ENCODE measurements at places on chromosomes 13 and 19.

GRCh38 chr19:40054632-40055031, 1.4 kb downstream of the ZNF780B start:
- no peak for DNase-seq

- DNase-seq: no peak
Measured at GRCh38 chr19:22935151-22935550, 67.8 kb downstream of the ZNF728 start.

- no peak for DNase-seq
Measured at GRCh38 chr13:51236491-51236792, 14.2 kb downstream of the FAM124A start.

GRCh38 chr13:106425661-106426060, 109.8 kb downstream of the EFNB2 start:
- no peak for DNase-seq

DNA sequence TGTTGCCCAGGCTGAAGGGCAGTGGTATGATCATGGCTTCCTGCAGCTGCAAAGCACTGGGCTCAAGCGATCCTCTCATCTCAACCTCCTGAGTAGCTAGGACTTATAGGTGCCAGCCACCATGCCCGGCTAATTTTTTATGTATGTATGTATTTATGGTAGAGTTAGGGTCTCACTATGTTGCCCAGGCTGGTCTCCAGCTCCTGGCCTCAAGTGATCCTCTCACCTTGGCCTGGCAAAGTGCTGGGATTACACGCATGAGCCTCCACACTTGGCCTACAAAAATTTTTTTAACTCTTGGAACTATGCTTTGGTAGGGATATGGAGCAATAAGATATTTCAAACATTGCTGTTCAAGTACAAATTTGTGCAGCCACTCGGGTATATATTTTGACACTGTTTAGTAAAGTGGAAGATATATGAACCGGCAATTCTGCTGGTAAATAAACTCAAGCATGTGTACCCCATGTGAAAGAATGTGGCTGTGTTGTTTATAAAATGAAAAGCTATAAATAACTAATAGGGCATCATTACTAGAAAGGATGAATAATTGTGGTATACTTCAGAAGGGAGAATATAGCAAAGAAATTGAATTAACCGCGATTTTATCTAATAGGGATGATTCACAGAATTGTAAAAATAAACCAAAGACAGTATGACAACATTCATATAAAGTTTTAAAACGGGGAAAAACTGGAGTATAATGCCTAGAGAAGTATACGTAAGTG, 1.1 kb downstream of the ZNF566 start:
- DNase-seq: no peak

DNA sequence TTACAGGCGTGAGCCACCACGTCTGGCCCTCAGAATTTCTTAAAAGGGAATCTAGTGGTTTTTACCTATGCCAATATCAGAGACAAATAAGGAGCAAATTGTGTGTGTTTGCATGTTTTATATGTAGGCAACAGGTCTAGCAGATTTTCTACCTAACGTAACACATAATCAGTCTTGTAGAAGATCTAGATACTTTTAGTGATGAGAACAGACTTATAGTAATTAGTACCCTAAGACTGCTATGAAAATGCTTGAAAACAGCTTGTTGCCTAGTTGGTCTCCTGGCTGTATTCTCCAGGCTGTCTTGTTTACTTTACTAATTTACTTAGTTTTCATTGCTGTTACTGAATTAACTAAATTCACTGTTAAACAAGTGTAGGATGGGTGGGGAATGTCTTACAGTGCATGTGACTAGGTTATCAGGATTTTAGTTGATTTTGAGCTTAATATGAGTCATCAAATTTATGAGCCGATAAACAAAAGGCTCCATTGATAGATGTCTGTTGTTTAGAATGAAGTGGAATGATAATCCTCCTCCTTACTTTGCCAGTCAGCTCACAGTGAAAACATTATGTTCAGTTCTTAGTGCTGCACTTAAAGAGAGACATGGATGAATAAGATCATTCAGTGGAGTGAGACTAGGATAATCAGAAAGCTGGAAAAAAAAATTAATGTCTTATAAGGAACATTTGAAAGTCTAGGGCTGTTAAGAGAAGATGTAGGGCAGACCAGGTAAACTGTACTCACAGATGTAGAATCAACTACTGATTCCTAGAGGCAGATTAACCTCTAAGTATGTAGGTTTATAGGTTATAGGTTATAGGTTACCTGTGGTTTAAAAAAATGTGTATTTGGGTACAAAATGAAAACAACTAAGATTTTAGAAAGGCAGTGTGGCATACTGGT, 22.4 kb downstream of the GTF2F2 start:
- DNase-seq: no peak

- DNase-seq: no peak
Measured at GRCh38 chr19:48962849-48963165, 2.3 kb upstream of the FTL start.

- no peak for DNase-seq
Measured at GRCh38 chr19:49793561-49793840, 19.6 kb downstream of the FUZ start.

DNA sequence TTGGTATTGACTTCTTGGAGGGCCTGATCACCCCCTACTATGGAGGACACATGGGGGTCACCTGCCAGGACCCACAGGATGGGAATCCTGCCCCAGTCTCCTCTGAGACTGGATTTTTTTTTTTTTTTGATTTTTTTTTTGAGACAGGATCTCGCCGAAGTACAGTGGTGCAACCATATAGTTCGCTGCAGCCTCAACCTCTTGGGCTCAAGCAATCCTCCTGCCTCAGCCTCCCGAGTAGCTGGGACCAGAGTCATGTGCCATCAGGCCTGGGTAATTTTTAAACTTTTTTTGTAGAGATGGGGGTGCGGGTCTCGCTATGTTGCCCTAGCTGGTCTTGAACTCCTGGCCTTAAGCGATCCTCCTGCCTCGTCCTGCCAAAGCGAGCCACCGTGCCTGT, 14.2 kb upstream of the ADGRE5 start:
- DNase-seq: no peak

GRCh38 chr19:42151782-42152684, 19.8 kb upstream of the POU2F2 start:
- no peak for DNase-seq

GRCh38 chr19:48372904-48373303, 8.7 kb downstream of the SYNGR4 start:
- no peak for DNase-seq

DNA sequence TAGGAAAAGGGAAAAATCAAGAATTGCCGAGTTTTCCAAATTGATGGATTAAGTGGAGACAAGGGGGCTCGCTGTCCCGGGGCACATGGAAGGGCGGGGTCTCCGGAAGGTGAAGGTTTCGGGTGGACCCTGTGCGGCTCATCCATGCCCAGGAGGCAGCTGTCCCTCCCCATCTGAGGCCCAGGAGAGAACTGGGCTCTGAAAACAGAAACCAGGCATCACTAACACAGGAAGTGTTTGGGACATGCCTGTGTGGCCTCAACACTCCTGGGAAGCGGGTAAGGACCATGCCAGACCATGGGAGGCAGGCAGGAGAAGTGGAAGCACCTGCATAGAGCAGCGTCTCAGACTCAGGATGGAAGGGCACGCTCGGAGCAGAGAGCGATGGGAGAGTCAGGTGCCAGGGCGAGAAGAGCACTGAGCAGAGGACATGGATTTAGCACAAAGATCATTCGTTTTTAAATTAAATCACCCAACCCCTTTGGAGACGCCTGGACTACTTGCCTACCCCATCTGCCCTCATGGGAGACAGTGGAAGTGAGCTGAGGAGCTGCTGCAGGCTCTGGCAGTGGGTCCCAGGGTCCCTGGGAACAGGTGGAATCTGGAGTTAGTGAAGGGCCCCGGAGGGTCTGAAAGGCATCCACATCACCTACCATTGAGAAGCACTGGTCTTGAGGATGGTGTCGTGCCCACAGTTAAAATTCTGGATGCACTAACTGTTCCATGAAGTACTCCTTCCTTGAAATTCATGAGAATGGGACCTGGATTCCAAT, 183.2 kb upstream of the SOX1 start:
- DNase-seq: no peak

- no peak for DNase-seq
Measured at GRCh38 chr13:92355213-92355612, 871.4 kb upstream of the GPC6 start.

DNA sequence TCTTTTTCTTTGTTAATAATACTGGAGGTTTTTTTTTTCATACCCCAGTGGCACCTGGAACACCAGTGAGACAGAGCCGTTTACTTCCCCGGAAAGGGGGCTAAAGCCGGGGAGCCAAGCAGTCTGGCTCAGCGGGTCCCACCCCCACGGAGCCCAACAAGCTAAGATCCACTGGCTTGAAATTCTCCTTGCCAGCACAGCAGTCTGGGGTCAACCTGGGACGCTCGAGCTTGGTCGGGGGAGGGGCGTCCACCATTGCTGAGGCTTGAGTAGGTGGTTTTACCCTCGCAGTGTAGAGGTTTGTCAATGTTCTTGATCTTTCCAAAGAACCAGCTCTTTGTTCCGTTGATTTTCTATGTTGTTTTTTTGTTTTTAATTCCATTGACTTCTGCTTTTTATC, 94.6 kb upstream of the DIAPH3 start:
- no peak for DNase-seq

DNA sequence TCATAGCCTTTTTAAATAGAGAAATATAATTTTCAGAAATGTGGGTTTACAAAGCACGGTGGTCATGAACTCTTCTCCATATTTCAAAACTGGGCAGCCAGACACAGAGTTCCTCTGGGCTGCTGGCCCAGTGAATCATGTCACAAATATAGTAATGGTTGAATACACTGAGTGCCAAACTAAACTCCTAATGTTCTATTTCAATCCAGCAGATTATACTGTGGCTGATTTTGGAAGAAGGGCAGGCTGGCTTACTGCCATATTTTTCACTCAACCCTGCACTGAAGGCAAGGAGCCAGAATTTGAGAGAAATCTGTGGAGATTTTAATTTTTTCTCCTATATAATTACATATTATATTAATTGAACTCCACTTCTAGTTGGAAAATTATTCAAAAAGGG, 17.0 kb upstream of the PRR20A start:
- DNase-seq: no peak

DNA sequence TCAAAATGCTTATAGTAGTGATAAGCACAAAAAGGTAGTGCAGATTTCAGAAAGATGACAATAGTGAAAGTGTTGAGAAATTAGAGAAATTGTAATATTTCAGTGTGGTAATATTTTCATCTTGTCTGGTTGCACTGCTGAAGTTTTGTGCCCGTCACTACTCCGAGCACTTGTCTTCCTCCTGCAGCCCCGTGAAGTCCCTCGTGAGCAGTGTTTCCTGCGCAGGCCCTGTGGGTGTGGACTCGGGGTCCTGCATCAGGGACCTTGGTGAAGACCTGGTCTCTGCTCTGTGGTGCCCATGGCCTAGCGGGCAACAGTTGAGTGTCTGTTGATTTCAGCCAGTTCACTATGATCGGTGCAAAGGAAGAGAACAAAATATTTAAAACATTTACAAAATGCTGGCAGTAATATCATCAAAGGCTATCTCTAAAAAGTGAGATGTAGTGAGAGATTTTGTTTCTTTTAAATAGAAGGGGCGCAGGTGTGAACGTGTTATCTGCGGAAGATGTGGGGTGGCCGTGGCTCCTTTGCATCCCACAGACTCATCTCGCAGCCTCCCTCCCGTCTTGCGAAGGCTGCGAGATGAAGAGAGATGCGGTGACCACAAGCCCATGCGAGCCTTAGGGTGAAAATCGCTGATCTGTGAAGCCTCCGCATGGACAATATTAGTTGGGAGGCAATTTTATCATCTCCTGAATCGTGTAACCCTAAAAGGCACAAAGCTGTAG, 27.7 kb upstream of the DCUN1D2 start:
- no peak for DNase-seq

DNA sequence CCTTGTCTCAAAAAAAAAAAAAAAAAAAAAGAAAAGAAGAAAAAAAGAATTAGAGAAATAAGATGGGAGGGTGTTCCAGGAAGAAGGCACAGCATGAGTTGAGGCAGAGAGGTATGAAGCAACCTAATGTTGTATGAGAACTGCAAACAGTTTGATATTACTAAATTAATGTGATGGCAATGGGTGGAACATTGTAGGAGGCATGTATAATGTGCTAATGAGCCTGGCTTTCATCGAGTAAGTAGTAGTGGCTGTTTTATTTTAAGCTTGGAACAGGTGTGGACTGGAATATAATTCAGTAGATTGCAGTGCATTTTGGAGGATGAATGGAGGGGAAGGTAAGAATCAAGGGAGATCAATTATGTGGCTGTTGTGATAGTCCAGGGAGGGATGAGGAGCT, 156.1 kb downstream of the MTUS2 start:
- no peak for DNase-seq

- no peak for DNase-seq
Measured at GRCh38 chr19:7007859-7008258, 13.4 kb downstream of the MBD3L2B start.

GRCh38 chr13:113546571-113547237, 37.8 kb upstream of the TFDP1 start:
- no peak for DNase-seq

DNA sequence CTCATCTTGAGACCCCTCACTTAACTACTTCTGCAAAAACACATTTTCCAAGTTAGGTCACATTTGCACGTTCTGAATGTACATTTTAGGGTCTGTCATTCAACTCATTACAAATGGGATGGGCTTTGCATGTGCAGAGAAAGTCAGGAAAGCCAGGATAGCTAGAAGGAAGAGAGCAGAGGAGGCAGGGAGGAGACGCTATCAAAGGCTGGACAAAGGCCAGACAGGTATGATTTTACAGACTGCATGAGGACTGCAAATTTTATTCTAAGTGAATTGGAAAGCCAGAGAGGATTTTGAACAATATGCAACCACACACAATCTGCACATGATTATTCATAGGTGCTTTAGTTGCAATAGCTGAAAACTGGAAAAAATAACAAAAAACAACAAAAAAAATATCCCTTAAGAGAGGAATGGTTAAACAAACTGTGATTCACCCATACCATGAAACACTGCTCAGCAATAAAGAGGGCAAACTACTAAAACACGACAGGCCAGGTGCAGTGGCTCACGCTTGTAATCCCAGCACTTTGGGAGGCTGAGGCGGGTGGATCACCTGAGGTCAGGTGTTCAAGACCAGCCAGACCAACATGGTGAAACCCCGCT, 21.1 kb downstream of the SYDE1 start:
- DNase-seq: no peak

DNA sequence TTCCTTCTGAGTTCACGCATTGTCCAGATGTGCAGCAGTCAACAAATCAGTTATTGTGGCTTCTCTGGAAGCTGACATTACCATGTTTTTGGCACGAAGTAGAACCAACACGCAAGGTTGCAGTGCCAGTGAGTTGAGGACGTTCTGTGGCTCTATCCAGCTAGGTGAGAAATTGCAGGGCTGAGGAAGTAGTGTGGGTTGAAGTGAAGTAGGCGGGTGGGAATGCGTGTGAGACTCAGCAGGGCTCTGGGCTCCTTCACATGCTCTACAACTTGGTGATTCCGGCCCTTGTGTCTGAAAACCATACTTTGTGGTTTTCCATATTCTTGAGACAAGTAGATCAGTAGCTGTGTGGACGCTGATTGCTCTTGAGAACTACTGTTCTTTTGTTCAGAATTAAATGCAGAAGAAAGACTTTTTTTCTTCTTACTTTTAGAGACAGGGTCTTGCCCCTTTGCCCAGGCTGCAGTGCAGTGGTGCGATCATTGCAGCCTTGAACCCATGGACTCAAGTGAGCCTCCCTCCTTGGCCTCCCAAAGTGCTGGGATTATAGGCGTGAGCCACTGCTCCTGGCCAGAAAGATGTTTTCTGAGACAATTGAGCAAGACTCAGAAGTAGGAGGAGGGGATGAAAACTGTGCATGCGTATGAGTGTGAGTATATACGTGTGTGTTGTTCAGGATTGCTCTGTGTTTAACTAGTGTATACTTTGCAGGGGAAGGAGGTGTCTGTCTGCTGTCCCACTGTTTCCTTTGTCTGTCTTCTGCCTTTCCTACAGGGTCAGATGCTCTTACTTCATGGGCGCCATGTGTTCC, 46.2 kb downstream of the GATAD2A start:
- peak; percentile 30 for DNase-seq

GRCh38 chr13:60329221-60329923, 67.6 kb upstream of the TDRD3 start:
- DNase-seq: no peak

Measured in activated CD4-positive, alpha-beta T cell treated with anti-CD3 and anti-CD28 coated beads for 4 hours (primary cell).